ENCODE measurements at places on chromosomes 5 and 9.

DNA sequence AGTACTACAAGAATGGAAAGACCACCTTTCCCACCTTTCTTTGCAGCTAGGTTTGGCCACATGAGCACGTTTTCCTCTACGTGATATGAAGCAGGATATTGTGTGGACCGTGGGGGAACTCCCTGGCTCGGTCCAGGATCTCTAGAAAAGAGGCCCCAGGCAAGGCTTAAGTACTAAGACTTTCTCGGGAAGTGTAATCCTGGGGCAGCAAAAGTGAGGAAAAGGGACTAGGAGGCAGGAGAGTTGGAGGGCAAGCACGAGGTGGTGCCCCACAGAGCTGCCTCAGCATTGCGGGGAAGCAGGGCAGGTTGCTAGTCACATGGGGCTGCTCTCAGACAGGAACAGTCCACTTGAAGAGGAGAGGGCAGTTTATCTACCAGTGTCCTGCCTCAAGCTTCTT is 235.1 kb downstream of the GADD45G start:
- no peak for DNase-seq

- DNase-seq: no peak
These were observed 677.3 kb upstream of the RGMB start for GRCh38 chr5:98096155-98096554.

GRCh38 chr5:141846031-141846430 is 32.2 kb downstream of the PCDH1 start:
- no peak for DNase-seq

- no peak for DNase-seq
These were observed 339.6 kb upstream of the CCNH start for GRCh38 chr5:87752362-87752761.

DNA sequence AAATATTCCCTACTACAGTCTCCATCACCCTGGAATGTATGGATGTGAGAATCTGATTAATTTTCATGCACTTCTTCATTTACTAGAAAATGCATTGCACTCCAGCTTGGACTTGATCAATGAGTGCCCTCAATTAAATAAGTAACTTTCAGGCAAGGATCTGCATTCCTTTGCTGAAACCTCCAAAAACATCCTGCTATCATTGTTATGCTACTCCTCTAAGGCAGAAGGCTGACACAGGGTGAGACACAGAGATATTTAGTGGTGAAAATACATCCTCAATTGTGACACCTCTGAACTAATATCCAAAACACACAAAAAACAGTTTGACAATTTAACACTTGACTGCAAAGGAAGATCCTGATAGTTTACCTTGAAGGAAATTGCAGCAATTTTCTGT is 57.9 kb upstream of the CDH12 start:
- DNase-seq: no peak

GRCh38 chr5:95649842-95650620 is 3.5 kb downstream of the RFESD start:
- DNase-seq: no peak

GRCh38 chr9:34413231-34413852 is 36.6 kb upstream of the MYORG start:
- peak; percentile 23 for DNase-seq
